ENCODE measurements at places on chromosomes 3 and 15.

DNA sequence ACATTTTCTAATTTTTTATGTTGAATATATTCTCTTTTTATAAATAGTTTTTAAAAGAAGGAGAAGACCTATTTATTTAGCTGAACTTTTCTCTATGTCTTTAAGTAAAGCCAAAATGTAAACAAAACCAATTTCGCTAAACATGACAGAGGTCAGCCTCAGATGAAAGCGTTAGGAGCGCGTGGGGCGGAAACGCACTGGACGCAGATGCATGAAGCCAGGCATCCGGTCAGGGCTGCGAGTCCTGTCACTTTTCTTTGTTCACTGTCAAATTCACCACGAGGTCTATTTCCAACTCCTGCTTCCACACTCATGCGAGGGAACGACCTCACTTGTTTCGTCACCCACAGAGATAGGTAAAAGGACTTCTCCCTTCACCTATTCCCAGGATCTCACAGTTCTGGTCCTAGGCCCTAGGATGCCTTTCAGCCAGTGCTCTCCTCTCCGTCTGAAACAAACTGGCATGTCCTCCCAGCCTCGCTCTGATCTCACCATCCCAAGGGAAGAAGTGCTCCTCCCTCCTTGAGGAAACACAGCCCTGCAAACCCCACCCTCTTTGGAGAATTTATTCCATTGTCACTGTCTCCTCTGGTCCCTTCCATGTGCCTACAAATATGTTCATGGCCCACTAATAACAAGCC is 57.9 kb downstream of the ITGB5 start:
- peak; percentile 13 for DNase-seq

DNA sequence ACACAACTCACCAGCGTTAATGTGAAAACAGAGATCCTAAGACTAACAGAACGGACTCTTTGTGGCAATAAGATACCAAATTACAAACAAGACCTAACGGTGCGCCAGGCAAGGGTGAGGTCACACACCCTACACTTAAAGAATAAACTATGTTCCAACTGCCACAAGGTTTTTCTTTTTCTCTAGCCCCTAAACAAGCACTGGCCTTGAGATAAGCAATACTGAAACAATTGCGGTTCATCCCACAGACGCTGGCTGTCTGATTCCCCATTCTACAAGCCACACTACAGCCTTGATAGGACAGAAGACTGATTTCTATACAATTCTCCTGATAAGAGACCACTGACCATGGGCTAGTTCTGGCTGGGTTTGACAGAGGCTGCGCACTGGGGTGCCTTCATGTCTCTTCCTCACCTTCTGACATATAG is 20.5 kb upstream of the LIMD1 start:
- no peak for DNase-seq

DNA sequence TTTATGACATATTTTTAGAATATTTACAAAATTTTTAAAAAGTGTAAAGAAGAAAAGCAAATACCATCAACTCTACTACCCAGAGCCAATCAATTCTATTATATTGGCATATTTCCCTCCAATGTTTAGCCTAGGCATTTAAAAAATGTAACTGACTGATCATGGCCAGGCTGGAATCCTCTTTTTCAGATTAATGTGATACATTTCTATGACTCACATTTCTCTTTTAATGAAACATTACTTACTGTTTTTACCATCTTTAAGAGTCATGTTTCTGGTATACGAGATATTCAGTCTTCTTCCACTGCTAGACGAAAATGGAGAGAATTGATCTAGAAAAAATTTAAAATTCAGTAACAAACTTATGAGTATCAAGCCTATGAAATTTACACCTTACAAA is 53.4 kb upstream of the DCUN1D1 start:
- no peak for DNase-seq

DNA sequence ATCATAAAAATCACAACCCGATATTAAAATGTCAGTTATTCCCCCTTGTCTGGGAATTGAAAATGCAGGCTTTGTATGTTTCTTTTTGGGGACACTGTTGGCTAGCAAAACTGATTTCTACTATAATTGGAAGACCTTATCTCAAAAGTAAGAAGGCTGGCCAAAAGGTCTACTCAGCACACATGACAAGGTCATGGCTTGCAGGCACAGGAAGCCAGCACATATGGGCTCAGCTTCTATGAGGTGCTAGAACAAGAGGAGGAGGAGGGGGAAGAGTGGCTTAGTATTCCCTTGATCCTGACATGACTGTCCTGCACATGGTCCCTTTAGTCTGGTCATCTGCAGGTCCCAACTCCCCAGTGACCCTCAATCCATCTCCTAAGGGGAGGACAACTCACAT is 681.2 kb downstream of the SQOR start:
- DNase-seq, result no peak

GRCh38 chr15:23420806-23421575 is 26.1 kb downstream of the GOLGA6L2 start:
- DNase-seq, result no peak

Measured in lung microvascular endothelial cell (primary cell).